Osteoblast (primary cell): ENCODE measurements at places on chromosomes 1 and 21. TPM values are rescaled to one million over a fixed set of nuclear protein-coding genes. Genes with fewer than 3 reads are reported as not detected.

Gene ALX3
- total RNA-seq = not detected in 2 replicates

Gene SGIP1
- 17.4 and 31.5 TPM in 2 replicates for total RNA-seq

DNA sequence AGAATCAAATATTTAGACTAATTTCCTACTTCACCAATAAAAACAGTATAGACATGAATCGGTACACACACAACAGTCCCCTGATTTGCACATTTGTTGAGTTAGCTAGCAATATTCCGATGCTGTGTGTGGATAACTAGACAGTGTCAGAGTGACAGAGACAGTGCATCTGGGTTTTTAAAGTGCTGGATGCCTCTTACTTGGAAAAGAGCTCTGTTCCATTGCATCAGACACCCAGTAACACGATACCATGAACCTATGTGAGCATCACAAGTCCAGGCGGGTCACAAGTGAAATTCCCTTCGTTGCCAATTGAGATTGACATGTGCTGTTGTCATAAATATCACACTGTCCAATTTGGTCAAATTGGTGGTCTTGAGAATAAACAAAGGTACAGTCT lies 82.0 kb upstream of the ESRRG start:
- DNase-seq = no peak

GRCh38 chr1:147919896-147920295 lies 8.3 kb upstream of the GPR89B start:
- peak; percentile 77 for DNase-seq

DNA sequence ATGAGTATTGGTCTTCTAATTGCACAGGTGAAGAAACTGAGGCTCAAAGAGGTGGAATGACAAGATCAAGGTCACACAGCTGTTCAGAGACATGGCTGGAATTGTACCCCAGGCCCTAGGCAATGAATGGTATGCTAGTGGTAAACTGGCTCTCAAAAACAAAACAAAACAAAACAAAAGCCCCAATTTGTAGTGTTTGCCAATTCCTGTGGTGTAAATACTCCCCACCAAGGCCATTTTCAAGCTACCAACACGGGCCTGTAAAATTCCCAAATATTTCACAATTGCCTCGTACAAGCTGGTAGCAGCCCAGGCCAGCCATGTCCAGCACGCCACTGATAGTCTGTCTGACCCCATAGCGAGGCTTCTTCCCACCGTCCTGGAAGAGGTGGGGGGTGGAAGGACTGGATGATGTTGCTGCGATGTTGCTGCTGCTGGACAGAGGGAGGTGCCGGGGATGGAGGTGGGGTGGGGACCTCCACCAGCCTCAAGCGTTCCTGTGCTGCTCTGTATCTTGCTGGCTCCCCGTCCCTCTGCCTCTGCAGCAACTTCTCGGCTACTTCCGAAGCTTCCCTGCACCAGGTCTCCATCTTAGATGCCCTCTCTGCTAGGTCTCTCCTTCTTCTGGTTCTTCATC lies 62.2 kb upstream of the RUNX3 start:
- no peak for DNase-seq
